CD8-positive, alpha-beta memory T cell (primary cell): ENCODE measurements at places on chromosomes 5 and 9. TPM values are rescaled to one million over a fixed set of nuclear protein-coding genes. Genes with fewer than 3 reads are reported as not detected.
A peak's percentile ranks its signal among the peaks of the same experiment; 100 is the strongest.

TIFAB gene
- total RNA-seq = not detected

TNC gene
- total RNA-seq = 1.4 TPM

CD180 gene
- 0.24 TPM for total RNA-seq

GABRB2 gene
- not detected for total RNA-seq

ANKRD18A gene
- 2.1 TPM for total RNA-seq

PITX1 gene
- not detected for total RNA-seq

MAST4 gene
- 7.2 TPM for total RNA-seq

GRCh38 chr5:77640589-77641396 lies 2.3 kb upstream of the OTP start:
- H3K36me3 ChIP-seq = no peaks in the 10 kb centered on the region
- no peak overlapping the region for H3K4me3 ChIP-seq
- H3K27ac ChIP-seq = no peak overlapping the region
- H3K4me1 ChIP-seq = peaks cover 17% of the 10 kb centered on the region

DNA sequence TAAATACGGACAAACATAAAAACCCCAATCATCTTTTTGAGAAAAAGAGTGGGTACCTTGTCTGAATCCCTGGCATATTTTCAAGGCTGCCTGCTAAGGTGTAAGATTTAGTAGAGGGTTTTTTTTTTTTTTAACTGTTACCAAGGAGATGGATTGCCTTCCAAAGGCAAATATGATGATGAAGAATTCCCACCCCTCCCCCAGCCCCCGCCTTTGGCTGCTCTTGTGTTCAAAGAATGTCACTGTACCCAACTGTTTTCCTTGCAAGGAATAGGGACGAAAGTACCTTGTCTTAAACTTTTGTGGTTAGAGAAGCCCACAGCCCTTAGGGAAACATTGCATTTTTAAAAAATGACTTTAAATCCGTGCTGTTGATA lies 31.3 kb downstream of the ARHGAP26 start:
- peak overlapping the region; percentile 32 for H3K27ac ChIP-seq
- H3K4me1 ChIP-seq = peaks cover 54% of the 10 kb centered on the region
- no peaks in the 10 kb centered on the region for H3K36me3 ChIP-seq
- H3K27me3 ChIP-seq = no peaks in the 10 kb centered on the region
- H3K4me3 ChIP-seq = peak overlapping the region; percentile 33

GRCh38 chr5:113067635-113068344 lies 91.2 kb downstream of the DCP2 start:
- DNase-seq = no peak
- no peaks in the 10 kb centered on the region for H3K27me3 ChIP-seq
- H3K36me3 ChIP-seq = no peaks in the 10 kb centered on the region
- H3K4me1 ChIP-seq = peaks cover 5% of the 10 kb centered on the region
- no peak overlapping the region for H3K27ac ChIP-seq
- no peak overlapping the region for H3K4me3 ChIP-seq

- no peak within 1 kb of the TSS for H3K27ac ChIP-seq
- no peaks in the 10 kb centered on the region for H3K36me3 ChIP-seq
- no peak for DNase-seq
- H3K4me1 ChIP-seq = no peaks in the 10 kb centered on the region
- H3K27me3 ChIP-seq = peaks cover 17% of the 10 kb centered on the region
These were observed at the start of gene MCTP1 for GRCh38 chr5:95284572-95285408. TSS of gene MCTP1 (minus strand) at chr5:95285094.

GRCh38 chr9:129511285-129511900 lies 109.5 kb downstream of the C9orf50 start:
- H3K4me1 ChIP-seq = no peaks in the 10 kb centered on the region
- no peaks in the 10 kb centered on the region for H3K36me3 ChIP-seq
- no peak for DNase-seq
- no peak overlapping the region for H3K27ac ChIP-seq

DNA sequence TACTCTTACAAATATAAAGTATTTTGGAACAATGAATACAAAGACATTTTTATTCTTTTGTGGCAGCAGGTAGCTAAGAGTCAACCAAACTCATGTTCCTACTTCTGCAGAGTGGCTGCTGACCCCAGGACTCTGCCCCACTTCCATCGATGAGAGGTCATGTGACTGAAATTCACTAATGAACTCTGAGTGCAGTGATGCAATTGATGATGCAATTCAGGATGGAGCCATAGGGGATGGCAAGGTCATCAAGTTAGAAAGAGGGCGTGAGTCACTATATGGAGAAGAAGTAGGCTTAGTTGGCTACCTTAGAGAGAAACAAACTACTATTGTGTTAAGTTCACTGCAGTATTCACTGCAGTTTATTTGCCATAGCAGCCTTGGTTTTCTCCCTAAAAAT lies 340.4 kb downstream of the CTNND2 start:
- no peak overlapping the region for H3K27ac ChIP-seq
- H3K36me3 ChIP-seq = no peaks in the 10 kb centered on the region
- no peak overlapping the region for H3K4me3 ChIP-seq
- DNase-seq = no peak

GRCh38 chr5:149581931-149582768 lies 852 bp downstream of the ARHGEF37 start:
- no peak for DNase-seq
- peaks cover 10% of the 10 kb centered on the region for H3K27me3 ChIP-seq
- peak overlapping the region; percentile 56 for H3K4me3 ChIP-seq

DNA sequence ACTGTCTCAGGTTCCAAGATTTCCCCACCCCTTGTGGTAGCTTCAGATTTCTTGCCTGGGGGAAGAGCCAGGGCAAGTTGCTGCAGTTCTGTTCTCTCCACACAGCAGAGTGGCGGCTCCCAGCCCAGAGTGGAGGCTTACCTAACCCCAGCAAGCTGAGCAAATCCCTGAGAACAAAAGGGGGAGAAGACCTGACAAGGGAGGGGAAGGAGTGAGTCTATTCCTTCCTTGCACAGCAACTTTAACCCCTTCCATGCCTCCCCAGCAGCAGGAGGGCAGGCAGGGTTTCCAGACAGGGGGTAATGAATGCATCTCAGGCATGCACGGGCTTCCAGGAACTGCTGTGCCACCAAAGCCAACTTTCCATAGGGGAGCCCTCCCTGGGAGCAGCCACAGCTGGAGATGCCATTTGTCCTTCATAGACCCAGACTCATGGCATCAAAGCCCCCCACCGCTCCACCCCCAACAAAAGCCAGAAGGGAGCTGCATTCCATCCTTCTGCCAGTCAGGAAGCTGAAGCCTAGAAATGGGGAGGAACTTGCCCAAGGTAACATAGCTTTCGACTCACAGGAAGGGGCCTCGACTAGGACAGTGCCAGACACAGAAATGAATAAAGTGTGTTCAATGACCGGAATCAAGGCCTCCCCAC lies 28.8 kb upstream of the FAT2 start:
- no peak overlapping the region for H3K4me3 ChIP-seq
- H3K27me3 ChIP-seq = no peaks in the 10 kb centered on the region
- no peak overlapping the region for H3K27ac ChIP-seq

DNA sequence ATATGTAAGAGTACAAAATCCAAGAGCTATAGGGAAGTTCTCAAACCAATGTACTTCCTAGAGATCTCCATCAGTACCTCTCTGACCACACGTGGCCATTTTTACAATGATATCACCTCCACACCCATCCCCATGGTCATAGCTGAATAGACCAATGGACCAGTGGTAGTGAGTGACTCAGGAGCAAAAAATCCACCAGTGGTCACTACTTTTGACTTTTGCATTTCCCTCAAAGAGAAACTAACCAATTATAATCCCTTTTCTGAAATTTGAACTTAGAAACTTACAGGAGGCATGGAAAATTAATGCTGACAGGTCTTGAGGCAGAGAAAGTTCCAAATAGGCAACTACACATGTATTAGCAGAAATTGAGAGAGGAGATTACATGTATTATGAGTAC lies 238.4 kb downstream of the TRPM3 start:
- H3K27ac ChIP-seq = no peak overlapping the region
- H3K4me3 ChIP-seq = no peak overlapping the region

- no peaks in the 10 kb centered on the region for H3K4me1 ChIP-seq
- no peak for DNase-seq
- H3K4me3 ChIP-seq = no peak overlapping the region
- no peak overlapping the region for H3K27ac ChIP-seq
These were observed 45.1 kb downstream of the FBXL7 start for GRCh38 chr5:15545082-15545481.

DNA sequence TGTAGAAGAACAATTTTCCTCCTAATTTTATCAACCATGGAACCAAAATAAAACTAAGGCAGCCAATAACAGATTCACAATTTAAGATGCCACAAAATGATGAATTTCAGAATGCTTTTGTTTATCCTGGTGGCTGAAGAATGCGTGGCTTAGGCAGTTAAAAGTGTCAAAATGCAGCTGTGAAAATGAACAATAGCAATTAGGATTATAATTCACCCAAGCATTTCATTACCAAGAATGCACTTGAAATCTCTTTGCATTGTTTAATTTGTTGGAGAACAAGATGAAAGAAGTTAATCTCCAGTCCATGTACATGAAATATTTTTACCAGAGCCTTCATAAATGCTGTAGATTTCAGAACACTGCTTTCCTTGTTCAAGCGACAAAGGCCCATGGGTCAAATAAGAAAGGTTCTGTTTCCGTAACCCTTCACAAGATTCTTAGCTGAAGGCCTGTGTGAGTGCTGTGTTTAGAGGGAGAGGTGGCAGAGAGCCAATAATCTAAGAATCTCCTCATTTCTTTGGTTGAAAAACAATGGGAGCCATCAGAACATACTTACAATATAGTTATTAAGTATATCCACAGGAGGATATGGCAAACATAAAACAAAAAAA lies 39.3 kb downstream of the CLINT1 start:
- no peak overlapping the region for H3K27ac ChIP-seq
- no peaks in the 10 kb centered on the region for H3K4me1 ChIP-seq
- H3K4me3 ChIP-seq = no peak overlapping the region
- no peaks in the 10 kb centered on the region for H3K27me3 ChIP-seq

- H3K36me3 ChIP-seq = no peaks in the 10 kb centered on the region
- no peaks in the 10 kb centered on the region for H3K27me3 ChIP-seq
- no peaks in the 10 kb centered on the region for H3K4me1 ChIP-seq
- no peak for DNase-seq
- no peak overlapping the region for H3K27ac ChIP-seq
These were observed 89.9 kb upstream of the MPDZ start for GRCh38 chr9:13369431-13369830.

DNA sequence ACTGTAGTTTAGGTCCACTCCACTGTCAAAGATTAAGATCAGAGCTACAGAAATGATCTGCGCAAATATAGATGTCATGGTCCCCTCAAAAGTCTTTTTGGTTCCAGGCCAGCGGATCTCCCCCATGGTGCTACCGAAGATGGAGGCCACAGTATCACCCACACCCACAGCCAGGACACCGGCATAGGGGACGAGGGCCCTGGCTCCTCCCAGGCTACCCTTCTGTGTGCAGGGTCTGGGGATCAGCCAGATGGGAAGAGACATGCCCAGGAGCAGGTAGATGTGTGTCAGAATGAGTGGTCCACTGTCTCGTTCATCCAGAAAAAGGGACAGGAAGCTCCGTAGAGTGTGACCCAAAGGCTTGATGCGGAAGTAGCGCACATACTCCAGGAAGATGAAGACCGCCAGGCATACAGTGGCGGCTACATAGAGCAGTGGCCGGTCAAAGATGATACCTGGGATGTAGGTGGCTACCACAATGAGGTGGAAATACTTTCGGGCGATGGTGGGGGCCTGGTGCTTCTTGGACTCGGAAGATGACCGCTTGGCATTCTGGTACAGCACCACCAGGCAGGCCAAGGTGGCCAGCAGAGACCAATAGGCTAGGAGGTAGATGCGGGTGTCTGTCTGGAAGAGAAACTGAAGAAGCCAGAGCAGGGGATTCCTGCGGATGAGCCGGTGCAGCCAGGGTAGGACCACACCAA lies 1.5 kb downstream of the DOLK start:
- peak overlapping the region; percentile 93 for H3K4me3 ChIP-seq
- no peaks in the 10 kb centered on the region for H3K36me3 ChIP-seq
- DNase-seq = no peak
- H3K27ac ChIP-seq = no peak overlapping the region
